ENCODE measurements at places on chromosomes 2 and 18.

GRCh38 chr2:38244301-38244700 lies 132.8 kb downstream of the ATL2 start:
- DNase-seq = no peak

DNA sequence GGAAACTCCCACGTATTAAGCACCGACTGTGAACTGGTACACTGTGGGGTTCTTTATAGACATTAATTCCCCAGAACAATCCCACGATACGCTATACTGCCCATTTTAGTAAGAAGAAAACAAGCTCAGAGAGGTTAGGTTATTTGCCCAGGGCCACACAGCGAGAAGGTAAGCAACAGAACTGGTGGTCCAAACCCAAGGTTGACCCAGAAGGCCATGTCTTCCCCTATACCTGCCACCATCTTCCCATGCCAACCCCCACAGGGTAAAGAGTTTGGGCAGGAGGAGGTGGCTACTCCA lies 69.9 kb downstream of the MARCO start:
- no peak for DNase-seq

DNA sequence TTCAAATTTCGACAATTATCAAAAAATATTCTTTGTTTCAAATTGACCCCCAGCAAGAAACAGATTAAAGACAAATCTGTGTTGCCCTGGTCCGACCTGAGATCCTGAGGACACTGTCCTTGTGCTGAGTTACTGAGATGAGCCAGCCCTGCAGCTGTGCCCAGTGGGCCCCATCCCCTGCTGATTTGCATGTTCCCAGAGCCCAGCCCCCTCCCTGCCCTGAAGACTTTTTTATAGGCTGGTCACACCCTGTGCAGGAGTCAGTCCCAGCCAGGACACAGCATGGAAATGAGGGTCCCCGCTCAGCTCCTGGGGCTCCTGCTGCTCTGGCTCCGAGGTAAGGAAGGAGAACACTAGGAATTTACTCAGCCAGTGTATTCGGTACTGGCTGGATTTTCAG lies 31.4 kb upstream of the ZNG1B start:
- no peak for DNase-seq

DNA sequence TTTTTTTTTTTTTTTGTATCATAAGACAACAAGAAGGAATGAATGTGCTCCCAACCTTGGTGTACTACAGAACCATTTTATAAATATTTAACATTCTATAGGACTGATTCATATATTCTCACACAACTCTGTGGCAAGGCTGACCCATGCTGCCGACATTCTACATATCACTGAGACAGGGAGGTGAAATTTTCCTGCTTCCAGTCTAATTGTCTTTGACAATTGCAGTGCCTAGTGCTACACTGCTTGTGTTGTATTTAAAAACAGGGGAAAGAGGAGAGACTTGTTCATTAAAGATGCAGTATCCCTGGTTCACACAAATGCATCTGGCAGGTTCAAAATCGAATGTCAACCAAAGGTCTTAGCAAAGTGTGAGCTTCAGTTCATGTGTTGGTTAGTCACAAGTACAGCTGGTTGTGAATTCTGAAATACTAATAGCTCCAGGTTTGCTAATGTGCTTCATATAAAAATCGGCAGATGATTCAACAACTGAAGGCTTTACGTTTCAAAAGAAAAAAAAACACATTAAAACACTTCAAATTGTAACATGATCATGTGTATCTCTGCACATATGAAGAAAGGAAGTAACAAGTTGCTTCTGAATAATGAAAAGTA lies 130.8 kb downstream of the FIGN start:
- no peak for DNase-seq

- no peak for DNase-seq
Observed at GRCh38 chr2:127173057-127173456, 47.0 kb downstream of the CYP27C1 start.

DNA sequence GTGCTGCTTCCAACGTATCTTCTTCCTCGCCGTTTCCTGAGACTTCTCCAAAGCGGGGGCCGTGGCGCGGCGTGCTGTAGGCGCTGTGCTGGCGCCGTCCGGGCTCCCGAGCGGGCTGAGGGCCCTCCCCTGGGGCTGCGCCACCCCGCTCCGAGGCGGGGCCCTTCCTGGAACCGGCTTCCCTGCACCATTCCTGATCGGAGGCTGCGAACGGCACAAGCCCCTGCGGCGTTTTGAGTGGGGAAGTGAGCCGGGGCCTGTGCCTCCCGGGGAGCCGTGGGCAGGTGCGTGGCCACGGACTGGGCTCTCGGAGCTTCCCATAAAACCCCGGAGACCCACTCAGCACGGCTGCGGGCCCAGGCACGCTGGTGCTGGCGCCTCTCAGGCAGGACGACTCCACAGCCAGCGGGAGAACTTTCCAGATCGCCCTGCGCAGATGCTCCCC lies 74.7 kb downstream of the PSMG2 start:
- no peak for DNase-seq

GRCh38 chr18:21865043-21865442 lies 124.5 kb downstream of the MIB1 start:
- DNase-seq = no peak

DNA sequence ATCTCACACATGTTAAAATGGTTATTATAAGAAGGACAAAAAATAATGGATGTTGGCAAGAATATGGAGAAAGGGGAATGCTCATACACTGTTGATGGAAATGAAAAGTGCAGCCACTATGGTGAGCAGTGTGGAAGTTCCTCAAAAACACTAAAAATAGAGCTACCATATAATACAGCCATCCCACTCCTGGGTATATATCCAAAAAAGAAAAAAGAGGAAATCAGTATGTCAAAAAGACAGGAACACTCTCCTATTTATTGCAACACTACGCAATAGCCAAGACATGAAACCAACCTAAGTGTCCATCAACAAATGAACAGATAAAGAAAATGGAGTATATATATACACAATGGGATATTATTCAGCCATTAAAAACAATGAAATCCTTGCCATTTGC lies 642.6 kb downstream of the RNF144A start:
- DNase-seq = no peak

DNA sequence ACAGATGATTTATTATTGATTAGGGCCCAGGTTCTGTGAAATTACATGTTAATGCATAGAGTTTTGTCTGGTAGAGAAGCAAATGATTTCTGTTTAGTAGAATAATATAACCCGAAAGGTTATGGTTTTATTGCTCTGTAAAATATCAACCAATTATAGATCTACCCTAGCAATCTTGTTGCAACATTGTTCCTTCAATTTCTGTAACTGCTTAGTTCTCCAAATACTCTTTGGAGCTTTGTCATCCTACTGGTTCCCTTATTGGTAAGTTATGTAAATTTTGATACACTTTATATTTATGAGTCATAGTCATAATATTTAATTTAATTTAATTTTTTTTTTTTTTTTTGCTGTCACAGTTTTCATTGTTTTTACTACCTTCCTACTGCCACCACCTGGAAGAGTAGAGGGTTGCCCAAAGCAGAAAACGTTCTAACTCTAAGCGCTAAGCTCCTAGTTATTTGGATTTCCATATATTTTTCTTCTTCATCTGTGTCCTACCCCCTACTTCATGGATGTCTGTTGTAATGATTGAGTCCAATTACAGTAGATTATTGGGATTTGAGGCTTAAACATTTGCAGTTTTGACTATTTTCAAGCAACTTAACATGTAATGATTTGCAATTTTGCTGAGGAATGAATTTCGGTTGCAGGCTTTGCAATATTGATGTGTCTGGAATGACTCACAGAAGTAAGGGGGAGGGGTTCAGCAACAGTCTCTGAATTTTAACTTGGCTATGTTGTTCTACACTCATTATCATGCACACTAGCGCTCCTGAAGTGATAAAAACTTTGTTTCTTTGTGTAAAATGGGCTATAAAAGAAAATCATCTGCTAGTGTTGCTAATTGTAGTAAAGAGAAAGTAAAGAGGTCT lies 51.1 kb downstream of the NABP1 start:
- DNase-seq = no peak

DNA sequence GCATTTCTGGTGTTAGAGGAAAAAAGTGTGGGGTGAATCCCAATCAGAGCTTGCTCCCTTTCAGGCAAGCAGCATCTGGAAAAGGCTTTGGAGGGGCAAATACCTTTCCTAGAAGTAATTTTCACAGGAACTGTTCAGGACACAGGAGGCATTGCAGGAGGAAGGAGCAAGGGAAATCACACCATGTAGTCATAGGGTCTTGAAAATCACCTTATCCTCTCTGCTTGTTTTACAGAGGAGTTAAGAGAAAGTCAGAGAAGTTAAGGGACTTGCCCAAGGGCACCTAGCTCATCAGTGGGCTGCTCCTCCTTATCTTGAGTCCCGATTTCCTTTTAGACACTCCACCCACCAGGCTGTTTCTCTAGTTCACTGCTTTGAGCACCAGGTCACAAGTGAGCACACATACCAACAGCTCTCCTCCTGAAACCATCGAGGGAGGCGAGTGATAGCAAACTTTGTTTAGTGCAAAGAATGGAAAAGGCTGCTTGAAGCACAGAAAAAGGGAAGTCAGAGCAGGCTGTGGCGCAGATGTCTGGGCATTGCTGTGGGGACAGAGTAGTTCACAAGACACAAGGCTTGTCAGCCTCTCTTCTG lies 89.2 kb upstream of the CXCR4 start:
- no peak for DNase-seq

GRCh38 chr18:45255197-45255890 lies 359.9 kb upstream of the SLC14A2 start:
- no peak for DNase-seq

- DNase-seq = no peak
Observed at GRCh38 chr2:70024284-70024683, 62.9 kb upstream of the ASPRV1 start.

DNA sequence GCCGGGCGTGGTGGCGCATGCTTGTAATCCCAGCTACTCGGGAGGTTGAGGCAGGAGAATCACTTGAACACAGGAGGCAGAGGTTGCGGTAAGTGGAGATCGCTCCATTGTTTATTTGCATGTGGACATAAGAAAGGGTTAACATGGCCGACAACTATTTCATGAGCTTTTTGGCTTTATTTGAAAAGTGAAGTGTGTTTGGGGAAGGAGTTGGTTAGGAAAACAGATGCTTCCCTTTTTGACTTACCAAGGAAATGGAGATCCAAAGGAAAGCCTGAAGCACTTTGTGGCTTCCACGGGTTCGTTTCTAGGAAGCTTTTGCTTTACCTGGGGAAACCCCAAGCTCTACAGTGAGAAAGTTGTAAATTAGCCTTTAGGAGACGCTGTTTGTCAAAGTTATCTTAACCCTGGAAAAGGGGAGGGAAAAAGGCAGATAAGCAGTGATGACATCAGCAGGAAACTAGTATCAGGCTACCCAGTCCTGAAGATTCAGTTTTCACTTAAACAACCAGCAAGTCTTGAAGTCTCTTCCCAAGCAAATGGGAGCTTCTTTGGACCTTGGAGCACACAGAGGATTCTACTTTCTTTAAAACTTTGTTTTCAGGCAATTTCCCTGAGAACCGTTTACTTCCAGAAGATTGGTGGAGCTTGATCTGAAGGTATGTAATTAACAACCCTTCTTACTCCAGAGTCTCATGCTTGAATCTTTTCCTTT lies at the start of gene CASP10:
TSS of gene CASP10 (plus strand) at position 492 of the 715 bp plus-strand sequence. CDS start 2,637 bp downstream, outside the sequence.
- no peak for DNase-seq

DNA sequence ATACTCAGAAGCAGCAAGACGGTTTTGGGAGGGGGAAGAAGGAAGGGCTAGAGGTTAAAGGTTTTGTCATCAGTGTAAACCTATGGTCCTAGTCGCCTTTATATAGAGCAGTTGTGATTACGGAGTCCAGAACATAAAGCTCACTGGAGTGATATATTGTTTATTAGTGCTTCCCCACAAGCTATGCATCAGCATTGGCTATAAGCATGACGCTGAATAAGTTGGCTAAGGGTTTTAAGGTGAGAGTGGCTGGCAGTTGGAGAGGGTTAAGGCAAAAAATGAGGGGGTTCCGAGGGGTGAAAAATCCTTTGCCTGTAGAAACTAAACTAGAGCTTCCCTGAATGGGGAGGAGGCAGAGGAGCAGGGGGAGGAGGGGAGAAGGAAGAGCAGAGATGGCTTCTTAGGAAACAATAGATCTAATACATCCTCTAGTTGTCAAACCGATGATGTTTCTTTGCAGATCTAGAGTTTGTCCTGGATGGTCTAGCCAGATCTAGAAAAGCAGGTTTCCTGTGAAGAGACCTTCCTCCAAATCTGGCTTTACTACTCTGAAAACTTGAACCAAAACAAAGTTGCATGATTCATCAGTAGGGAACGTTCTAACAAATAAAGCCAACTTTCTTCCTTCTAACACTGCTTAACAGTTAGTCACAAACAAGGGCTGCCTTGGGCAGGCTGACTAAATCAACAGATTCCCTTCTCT lies 2.5 kb downstream of the KLF7 start:
- no peak for DNase-seq

GRCh38 chr2:2846332-2847208 lies 515.5 kb upstream of the MYT1L start:
- DNase-seq = peak; percentile 97

DNA sequence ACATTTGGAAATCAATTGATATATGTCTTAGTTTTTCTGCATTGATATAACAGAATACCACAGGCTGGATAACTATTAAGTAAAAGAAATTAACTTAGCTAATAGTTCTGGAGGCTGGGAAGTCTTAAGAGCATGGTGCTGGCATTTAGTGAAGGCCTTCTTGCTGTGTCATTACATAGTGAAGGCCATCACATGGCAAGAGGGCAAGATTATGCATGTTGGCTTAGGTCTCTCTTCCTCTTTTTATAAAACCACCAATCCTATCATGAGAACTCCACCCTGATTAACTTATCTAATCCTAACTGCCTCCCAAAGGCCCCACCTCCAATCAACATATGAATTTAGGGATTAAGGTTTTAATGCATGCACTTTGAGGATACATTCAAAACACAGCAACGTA lies 225.5 kb upstream of the VRK2 start:
- no peak for DNase-seq

Data from NCI-H2081 (cell line).